ENCODE measurements at places on chromosomes 4 and X.

- DNase-seq = no peak
Measured at GRCh38 chr4:169159624-169160171, 111.1 kb downstream of the SH3RF1 start.

DNA sequence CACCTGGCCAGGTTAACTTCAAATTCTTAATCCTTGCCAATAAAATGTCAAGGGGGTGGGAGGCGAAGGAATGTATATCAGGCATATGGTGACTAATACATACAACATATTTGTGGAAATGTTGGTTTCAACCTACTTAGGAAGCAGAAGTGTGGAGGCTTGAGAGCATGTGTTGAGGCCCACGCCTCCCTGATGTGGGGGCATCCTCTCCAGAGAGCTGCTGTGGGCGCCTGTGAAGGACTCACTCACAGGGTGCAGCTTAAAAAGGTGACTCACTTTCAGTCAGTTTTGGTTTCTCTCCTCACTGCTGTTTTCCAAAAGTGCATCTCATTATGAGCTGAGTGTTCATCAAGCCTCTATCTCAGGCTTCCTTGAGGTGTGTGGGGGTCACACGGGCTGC is 27.5 kb downstream of the LNX1 start:
- DNase-seq = no peak

- no peak for DNase-seq
Measured at GRCh38 chr4:180828455-180829018, 1414.7 kb upstream of the TENM3 start.

DNA sequence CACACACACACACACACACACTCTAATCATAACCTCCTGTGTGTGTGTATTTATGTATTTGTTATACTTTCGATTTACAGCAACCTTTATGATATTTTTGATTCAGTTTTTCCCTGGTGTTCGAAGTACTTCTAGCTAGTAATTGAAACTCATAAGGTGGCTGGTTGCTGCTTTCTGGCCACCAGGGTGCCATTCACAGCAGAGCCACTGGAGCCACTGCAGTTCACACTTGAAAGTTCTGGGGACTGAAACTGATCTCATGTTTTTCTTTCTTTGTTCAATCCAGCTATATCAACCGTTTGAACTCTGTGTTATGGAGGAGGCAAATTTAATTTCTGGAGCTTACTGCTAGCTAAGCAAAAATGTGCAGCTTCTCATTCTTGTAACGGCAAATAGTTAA is 419.4 kb downstream of the ADGRL3 start:
- DNase-seq = no peak

DNA sequence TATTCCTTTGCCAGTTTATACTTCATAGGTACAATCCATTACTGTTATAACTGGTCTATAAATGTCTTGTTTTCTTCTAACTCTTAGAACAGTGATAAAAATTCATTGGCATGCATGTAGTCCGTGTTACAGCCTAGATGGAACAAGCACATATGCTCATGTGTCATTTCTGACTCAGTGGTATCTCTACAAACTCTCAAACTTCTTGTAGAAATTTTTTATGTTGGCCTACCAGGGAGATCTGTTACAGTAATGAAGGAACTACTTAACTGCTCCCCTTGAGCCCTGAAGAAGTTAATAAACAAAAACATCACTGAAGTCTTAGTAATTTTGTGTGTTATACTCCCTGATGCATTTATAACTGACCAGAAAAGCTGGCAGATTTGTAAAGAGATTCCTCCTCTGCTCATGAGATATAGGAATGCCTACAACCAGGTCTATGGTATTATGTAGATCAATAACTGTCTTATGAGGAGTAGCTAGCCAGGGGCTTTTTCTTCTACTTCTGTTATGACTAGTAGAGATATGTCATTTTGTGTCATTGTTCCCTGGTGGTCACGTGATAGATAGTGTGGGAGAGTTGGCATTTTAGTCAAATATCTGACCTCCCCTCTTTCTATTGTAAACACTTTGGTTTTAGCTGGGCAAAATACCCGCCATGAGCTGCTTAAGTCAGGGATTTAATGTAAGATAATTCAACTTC is 53.7 kb upstream of the FAAH2 start:
- no peak for DNase-seq

- no peak for DNase-seq
Measured at GRCh38 chr4:179225594-179225993, 1783.4 kb upstream of the AGA start.

GRCh38 chrX:103552236-103552635 is 32.9 kb upstream of the RAB40A start:
- DNase-seq = no peak
